ENCODE measurements at places on chromosomes 7 and 10.

DNA sequence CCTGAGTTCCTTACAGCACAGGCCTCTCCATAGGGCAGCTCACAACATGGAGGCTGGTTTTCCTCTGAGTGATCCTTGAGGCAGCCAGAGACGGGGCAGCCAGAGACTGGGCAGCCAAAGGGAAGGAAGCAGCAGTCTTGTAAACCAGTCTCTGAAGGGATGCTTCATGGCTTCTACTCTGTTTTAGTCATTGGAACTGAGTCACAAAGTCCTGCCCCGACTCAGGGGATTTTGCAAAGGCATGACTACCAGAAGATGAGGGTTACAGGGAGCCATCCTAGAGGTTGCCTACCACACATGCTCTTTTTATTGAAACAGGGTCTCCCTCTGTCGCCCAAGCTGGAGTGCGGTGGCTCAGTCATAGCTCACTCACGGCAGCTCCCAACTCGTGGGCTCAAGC lies 44.4 kb upstream of the COMMD3 start:
- no peak for DNase-seq

- DNase-seq = no peak
Observed at GRCh38 chr10:112678581-112678980, 231.6 kb downstream of the VTI1A start.

DNA sequence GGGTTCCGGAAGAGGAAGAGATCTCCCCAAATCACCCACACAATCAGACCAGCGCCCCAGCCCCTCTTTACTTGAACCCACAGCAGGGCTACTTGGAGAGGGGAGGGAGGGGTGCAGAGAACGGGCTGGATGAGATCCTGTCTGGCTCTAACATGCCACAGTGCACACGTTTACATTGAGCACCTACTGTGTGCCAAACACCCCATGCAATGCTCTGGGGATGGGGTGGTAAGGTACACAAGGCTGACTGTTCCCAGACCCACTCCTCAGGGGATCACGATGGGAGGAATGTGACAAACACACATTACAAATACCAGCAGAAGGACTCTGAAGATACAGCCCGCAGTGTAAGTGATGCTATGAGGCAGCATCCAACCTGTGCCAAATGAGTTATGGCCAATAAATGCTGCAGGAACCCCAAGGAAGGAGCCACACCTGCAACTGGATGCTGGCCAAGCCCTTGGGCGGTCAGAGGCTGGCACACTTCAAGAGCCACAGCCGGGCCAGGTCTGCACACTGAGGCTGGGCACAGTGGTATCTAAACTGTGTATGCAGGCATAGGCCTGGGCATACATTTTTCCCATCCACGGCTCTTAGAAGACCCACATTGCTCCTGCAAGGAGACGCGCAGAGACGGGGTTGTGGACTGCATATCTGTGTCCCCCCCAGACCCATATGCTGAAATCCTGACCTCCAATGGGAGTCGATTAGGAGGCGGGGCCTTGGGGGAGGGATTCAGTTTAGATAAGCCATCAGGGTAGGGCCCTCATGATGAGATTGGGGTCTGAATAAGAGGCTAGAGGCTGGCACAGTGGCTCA lies 6.4 kb downstream of the SPOCK2 start:
- DNase-seq = no peak

- DNase-seq = peak; percentile 87
Observed at GRCh38 chr7:22577470-22578001, 77.5 kb upstream of the STEAP1B start.

DNA sequence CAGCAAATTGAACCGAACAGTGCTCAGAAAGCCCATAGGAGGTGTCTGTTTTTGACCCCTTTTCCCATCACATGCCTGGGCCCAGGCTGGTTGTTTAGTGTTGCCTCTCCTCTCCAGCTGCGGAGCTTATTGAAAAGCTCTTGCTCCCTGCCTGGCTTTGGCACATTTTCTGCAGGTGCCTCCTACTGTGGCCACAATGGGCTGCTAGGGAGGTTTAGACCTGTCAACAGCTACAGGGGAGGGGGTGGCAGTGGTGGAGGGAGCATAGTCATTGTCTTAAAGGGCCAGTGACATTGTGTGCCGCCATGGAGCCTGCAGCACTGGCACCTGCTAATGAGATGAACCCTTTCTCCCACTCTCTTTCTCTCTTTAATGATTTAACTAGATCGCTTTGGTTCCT lies 13.2 kb upstream of the ENO4 start:
- no peak for DNase-seq

GRCh38 chr10:95278061-95278988 lies 12.5 kb downstream of the PDLIM1 start:
- no peak for DNase-seq

DNA sequence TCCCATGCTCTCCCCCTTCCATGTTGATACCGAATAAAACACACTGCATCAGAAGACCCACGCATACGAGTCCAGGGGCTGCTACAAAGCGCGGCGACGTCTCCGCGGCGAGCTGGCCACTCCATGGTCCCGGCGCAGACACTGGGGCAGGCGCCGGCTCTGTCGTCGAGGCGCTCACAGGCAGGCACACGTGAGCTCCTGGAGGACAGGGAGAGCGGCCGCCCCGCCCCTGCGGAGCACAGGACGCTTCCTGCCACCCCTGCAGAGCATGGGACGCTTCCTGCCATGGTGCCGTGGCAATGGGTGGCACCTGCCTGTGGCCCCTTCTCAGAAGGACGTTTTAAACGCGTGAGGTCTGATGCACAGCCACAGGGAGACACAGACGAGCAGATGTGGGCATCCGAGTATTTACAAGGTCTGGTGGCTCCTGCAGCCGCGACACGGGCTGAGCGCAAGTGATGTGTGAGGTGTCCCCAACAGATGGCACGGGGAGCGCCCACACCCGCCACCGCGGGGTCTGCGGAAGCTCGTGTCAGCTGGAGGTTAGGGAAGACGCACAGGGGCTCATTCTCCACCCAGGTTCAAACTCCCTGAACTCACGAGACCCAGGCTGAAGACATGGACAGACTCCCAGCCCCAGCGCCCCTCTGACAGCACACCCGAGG lies 21.4 kb upstream of the GPR146 start:
- DNase-seq = no peak

DNA sequence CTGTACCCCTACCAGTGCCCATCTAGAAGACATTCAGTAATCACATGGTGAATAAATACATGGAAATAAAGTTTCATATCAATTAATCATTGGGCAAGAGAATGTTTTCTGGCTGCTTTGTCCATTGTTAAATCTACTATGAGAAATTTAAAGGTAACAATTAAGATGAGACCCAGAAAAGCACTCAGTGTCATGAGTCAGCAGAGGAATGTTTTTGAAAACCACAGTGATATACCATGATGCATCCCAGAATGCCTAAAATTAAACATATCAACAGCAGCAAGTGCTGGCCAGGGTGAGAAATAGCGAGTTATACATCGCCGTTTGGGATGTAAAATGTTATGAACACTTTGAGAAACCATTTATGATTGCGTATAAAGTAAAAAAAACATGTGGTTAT lies 825.3 kb upstream of the C7orf33 start:
- no peak for DNase-seq

GRCh38 chr7:100464210-100464660 lies at the start of gene SPACDR:
SPACDR (minus strand) TSS chr7:100464260; CDS start chr7:100464025, 235 bp downstream.
- no peak for DNase-seq

GRCh38 chr10:31774928-31775650 lies 153.5 kb downstream of the ARHGAP12 start:
- DNase-seq = no peak

- no peak for DNase-seq
Observed at GRCh38 chr7:66741710-66742049, 1.1 kb downstream of the RABGEF1 start.

GRCh38 chr10:78255214-78255613 lies 221.6 kb downstream of the RPS24 start:
- DNase-seq = no peak

- DNase-seq = no peak
Observed at GRCh38 chr10:72981882-72982529, 27.4 kb upstream of the PLA2G12B start.

- no peak for DNase-seq
Observed at GRCh38 chr7:130982160-130982638, 248.2 kb upstream of the KLF14 start.

All from right lung (tissue), 10 donors.